Fibroblast of skin of right biceps (primary cell): ENCODE measurements at places on chromosomes 7 and 10.
A peak's percentile ranks its signal among the peaks of the same experiment; 100 is the strongest.

DNA sequence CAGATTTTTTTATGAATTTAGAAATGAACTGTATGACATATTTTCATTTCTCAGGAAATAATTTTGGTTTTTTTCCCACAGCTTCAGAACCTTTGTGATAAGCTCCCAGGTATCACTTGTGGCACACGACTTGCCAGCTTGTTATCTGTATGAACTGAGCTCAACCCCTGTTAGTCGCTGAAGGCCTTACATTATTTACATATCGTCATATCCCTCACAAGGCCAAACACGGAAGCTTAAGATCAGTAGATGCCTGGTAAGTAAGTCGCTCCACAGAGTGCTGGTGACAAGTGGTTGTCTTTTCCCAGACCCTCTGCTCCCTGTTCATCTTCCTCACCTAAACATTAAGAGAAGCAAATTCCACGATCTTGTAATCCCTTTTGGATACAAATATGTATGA is 55.2 kb downstream of the RAPGEF5 start:
- DNase-seq: no peak

DNA sequence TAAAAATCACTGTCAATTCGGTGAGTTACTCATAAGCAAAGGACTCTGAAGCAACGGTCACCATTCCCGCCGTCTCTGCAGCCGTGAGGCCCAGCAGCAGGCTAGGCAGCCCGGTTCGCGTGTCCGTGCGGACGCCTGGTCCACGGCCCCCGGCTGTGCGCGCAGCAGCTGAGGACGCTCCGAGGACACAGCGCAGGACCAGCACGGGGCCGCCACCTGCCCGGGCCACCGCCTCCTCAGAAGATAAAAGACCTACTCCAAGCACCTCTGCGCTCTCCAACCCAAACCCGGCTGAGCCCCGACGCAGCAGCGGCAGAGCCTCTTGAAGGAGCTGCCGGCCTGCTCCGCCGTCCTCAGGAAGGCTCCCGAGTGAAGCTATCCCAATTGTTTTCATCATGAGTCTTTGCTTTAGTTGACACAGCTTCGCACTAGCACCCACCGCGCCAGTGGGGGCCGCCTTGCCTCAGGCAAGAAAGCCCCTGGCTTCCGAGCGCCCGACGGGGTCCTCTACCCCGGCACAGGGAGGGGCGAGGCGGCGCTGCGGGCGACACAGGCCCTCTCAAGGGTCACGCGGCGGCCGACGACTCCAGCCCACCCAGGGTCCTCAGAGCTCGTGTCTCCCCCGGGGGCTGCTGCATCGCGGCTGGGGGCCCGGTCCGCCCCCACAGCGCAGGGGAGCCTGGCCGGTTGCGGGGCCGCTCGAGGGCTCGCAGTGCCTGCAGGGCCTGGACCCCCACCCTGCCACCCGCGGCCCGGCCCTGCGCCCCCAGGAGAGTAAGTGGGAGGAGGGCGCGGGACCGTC is 16.9 kb upstream of the GPR146 start:
- DNase-seq: peak; percentile 24

DNA sequence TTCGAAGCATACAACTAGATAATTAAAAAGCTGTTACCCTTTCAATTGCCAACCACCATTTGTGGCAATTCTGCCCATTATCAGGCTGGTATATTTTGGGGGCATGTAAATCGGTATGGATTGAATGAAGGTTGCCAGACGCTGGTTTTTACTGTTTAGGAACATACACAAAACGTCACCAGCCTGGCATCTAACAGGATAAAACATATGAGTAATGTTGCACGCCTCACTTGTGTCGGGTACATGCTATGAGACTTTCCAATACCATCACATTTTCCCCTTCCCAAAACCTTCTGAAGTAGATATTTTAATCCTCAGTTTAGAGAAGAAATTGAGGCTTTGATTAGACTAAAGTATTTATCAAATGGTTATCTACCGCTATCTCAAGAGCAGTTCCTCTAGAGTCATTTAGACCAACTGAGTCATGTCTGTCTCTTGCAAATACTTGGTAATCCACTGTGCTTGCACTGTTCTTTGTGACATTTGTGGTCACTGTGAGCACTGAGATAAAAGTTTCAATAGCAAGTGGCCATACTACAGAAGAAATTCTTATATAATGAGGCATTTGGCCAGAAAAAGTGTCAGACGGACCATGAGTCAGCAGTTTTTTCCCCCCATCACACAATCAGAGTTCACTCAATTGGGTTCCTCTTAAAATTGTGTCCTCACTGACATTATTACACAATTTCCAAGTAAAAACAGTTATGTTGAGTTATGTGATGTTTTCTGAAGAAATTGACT is 498.7 kb downstream of the NXPH1 start:
- DNase-seq: peak; percentile 0

GRCh38 chr10:26628395-26628794 is 69.1 kb upstream of the PDSS1 start:
- DNase-seq: no peak

GRCh38 chr7:154841731-154842331 is 161.1 kb downstream of the PAXIP1 start:
- no peak for DNase-seq

DNA sequence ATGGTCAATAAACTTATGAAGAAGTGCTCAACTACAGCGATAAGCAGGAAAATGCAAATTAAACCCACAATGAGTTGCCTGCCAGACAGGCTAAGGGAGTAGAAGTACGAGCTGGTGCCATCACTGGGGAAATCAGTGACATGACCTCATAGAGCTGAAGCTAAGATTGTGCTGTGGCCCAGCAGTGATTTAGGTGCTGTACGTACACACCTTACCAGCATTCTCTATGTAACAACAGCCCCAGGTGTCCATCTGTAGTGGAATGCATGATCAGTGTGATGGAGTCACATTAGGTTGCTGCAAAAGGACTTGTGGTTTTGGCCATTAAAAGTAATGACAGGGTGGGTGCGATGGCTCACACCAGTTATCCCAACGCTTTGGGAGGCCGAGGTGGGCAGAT is 5.7 kb upstream of the TECPR1 start:
- no peak for DNase-seq

- DNase-seq: no peak
Measured at GRCh38 chr10:32095116-32095733, 39.0 kb upstream of the KIF5B start.

DNA sequence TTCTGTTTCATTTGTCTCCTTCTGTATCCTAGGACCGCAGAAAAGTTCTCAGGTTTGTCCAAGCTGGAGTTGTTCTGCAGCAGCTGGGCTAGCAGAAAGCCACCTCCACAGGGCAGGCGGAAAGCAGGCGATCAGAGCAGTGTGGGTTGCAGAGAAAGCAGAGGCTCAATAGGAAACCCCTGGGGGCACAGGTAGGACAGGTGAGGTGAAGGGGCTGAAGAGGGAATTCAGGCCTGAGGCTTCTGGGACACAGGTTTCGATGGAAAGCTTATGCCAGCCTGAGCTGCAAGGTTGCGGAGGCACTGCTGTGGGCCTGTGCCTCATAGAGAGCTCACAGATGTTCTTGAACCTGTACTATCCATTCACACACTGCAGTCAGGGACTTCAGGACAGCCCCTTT is 194.9 kb upstream of the TPK1 start:
- no peak for DNase-seq

DNA sequence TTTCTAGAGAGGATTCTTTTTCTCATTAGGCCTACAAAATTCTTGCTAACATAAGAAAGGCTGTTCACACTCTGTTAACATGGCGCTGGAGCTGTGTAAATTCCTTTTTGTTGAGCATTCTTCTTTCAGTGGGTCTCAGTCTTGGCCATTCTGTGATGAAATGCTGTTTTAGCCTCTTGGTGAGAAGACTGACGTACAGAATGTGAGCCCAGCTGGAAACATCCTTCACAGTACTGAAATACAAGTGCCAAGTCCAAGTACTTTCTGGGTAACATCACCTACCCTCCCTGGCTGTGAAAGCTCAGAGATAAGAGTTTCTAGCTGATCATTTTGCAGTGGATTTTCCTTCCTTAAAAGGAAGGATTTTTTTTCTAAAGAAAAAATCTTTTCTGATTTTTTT is 231.8 kb downstream of the AHR start:
- peak; percentile 71 for DNase-seq

GRCh38 chr7:122515404-122515803 is 183.5 kb downstream of the RNF133 start:
- no peak for DNase-seq

GRCh38 chr7:125555916-125556315 is 626.3 kb upstream of the POT1 start:
- no peak for DNase-seq

GRCh38 chr10:47438857-47439474 is 44.9 kb downstream of the ANXA8 start:
- DNase-seq: peak; percentile 46
